GM03348 (cell line): ENCODE measurements at places on chromosomes 2 and 18.
A peak's percentile ranks its signal among the peaks of the same experiment; 100 is the strongest.

- no peak for DNase-seq
These were observed 85.4 kb upstream of the ALPP start for GRCh38 chr2:232293191-232293590.

- no peak for DNase-seq
These were observed 60.9 kb downstream of the SH3YL1 start for GRCh38 chr2:202945-203344.

- peak; percentile 49 for DNase-seq
These were observed 26.1 kb downstream of the GAD1 start for GRCh38 chr2:170842785-170843184.

DNA sequence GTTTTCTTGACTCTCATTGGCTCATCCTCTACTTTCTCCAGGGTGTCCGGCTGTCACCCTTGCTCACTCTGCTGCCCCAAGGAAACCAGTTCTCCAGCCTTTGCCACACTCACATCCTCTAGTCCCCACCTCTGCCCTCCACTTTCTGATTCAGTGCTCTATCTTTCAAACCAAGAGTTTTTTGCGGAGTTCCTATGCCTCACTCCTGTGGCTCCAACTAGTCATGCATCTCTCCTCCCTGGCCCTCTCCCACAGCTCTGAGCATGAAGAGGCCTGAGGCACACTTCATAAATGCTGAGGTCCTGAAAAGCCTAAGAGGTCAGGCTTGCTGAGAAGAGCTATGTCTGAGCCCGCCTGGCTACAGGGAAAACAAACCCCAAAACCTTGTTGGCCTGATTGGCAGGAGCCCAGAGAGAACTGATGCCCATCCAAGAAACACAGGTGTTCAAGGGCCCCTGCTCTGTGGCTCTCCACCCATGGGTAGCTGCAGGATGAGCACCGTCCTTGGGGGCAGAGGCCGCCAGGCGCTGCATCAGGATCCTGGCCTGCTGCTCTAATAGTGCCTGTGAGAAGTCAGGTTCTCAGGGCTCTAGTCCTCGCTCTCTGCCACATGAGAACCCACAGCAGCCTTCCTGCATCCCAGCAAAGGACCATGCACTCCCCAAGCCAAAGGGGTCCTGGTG lies 42.1 kb downstream of the HS1BP3 start:
- no peak for DNase-seq

DNA sequence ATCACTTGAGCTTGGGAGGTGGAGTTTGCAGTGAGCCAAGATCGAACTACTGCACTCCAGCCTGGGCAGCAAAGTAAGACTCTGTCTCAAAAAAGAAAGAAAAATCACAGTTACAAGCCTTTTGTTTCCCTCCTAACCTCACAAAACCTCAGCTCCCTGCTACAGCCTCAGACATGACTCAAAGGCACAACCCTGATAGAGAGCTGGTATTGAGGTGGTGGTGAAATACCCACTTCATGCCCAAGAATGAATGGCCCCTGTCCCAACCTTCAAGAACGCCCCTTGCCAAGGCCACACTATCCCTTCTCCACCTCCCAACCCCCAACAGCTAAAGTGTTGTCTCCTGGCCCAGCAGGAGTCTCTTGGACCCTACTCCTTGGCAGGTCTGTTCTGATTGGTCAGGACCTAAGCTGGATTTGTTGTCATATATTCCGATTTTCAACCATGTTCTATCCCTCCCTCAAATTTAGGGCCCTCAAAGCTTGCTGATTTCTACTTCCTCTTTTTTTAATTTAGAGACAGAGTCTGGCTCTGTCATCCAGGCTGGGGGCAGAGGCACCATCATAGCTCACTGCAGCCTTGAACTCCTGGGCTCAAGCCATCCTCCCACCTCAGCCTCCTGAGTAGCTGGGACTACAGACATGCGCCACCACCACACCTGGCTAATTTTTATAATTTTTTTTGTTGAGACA lies 61.9 kb upstream of the BZW1 start:
- no peak for DNase-seq

- DNase-seq = no peak
These were observed 47.9 kb downstream of the E2F6 start for GRCh38 chr2:11417946-11418585.

GRCh38 chr18:31380912-31381311 lies 4.3 kb downstream of the DSG4 start:
- DNase-seq = no peak

GRCh38 chr2:127176371-127177311 lies 43.5 kb downstream of the CYP27C1 start:
- peak; percentile 53 for DNase-seq
